ENCODE measurements at places on chromosomes 2 and 18.
A peak's percentile ranks its signal among the peaks of the same experiment; 100 is the strongest.

DNA sequence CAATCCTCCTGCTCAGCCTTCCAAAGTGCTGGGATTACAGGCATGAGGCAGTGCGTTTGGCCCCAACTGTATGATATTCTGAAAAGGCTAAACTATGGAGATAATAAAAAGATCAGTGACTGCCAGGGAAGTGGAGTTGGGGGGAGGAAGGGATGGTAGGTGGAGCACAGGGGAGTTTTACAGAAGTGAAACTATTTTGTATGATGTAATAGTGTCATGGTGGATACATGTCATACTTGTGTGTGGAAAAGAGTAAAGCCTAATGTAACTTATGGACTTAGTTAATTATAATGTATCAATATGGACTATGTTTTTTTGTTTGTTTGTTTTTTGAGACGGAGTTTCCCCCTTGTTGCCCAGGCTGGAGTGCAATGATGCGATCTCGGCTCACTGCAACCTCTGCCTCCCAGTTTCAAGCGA, 2.9 kb upstream of the GGCX start:
- no peak for DNase-seq

- no peak for DNase-seq
Observed at GRCh38 chr2:144357623-144358373, 162.1 kb downstream of the ZEB2 start.

DNA sequence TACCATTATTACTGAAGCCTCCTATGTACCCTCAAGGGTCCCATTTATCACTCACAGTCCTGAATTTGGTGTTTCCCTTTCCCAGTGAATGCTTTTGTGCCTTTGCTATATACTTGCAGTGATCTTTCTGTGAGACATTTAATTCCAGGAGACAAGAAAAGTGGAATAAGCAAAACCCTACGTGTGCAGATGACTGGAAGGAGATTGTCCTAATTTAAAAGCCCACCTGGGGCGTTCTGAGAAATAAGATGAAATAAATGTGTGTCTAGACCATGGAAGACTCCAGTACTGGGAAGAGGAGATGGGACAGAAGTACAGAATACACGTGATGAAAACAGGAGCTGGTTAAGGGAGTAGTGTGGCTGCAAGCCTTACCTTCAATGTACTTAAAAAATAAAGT, 19.3 kb downstream of the TYMS start:
- DNase-seq, result no peak

DNA sequence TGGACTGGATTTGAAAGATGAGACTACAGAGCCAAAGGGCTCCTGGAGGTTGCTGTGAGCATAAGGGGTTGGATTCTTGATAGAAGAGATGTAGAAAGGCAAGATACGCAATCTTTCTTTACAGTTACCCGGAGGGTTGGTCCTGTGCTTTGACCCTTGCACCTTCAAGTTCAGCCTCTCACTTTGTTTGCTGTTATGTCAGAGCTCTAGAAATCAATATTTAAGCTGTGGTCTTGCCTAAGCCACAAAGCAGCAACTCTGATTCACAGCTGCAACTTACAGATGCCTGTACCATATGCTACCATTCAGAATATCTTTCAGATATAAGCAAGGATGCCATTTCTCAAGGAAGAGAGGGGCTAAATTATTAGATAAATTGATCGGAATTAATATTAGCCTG, 943.1 kb upstream of the LRRTM1 start:
- DNase-seq, result no peak

GRCh38 chr2:201018636-201019035, 52.8 kb downstream of the HYCC2 start:
- no peak for DNase-seq

GRCh38 chr2:142585785-142586184, 291.7 kb upstream of the KYNU start:
- no peak for DNase-seq

GRCh38 chr2:205782941-205783340, 100.6 kb downstream of the NRP2 start:
- DNase-seq, result peak; percentile 75

- DNase-seq, result peak; percentile 38
Observed at GRCh38 chr2:231515603-231516002, 14.6 kb downstream of the NMUR1 start.

DNA sequence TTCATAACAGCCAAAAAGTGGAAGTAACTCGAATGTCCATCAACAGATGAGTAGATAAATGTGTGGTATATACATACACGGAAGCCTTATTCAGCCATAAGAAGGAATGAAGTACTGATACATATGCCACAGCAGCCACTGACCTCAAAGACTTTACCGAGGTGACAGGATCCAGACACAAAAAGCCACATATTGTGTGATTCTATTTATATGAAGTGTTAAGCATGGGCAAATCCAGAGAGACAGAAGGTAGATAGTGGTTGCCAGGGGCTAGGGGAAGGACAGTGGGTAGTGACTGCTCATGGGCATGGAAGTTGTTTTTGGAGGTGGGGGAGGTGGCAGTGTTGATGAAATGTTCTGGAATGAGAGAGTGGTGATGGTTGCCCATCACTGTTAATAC, 33.9 kb downstream of the ZAP70 start:
- DNase-seq, result peak; percentile 57

- DNase-seq, result no peak
Observed at GRCh38 chr2:53544871-53545558, 222.6 kb upstream of the CHAC2 start.

DNA sequence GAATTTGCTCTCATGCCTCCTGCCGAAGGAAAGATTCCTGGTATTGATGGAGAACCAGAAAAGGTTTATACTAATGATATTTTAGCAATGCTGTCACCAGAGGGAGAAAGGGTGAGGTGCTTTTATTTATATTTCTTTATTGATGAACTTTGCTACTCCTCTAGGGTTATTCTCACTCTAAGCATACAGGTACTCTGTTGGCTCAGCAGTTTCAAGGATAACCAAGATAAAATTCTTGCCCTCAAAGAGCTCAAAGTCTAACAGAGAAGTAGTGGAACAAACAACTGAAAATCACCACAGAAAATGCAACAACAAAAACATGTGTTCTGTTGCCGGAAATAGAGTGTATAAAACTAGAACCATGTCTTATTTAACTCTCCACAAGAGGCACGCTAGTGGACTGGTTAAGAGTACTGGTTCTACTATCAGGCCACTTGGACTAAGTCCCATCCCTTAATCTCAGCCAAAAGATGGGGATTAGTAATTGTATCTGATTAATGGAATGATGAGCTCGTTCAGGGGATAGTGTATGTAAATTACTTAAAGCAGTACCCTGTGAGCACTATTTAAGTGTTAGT, 103.6 kb downstream of the DNAH6 start:
- DNase-seq, result no peak

GRCh38 chr2:114800371-114800770, 357.9 kb downstream of the DPP10 start:
- no peak for DNase-seq

DNA sequence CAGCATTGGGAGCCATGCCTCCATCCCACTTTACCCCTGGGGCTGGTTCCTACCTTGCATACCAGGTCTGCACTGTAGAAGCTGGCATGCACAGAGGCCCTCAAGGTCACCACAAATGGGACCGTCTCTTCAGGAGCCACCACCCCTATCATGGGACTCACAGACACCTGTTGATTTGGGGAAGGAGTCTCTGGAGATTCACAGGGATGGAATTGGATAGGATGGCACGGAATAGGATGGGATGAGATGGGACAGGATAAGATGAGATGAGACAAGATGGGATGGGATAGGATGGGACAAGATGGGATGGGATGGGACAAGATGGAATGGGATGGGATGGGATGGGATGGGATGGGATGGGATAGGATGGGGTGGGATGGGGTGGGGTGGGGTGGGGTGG, 16.1 kb upstream of the CRYBA2 start:
- DNase-seq, result no peak

- no peak for DNase-seq
Observed at GRCh38 chr2:113216321-113216720, 42.5 kb downstream of the PSD4 start.
